ENCODE measurements at places on chromosomes 5 and 9.

GRCh38 chr5:148140846-148141245, 27.5 kb upstream of the SPINK14 start:
- DNase-seq, result no peak

- DNase-seq, result no peak
These were observed 17.9 kb upstream of the ZCCHC7 start for GRCh38 chr9:37102486-37102885.

DNA sequence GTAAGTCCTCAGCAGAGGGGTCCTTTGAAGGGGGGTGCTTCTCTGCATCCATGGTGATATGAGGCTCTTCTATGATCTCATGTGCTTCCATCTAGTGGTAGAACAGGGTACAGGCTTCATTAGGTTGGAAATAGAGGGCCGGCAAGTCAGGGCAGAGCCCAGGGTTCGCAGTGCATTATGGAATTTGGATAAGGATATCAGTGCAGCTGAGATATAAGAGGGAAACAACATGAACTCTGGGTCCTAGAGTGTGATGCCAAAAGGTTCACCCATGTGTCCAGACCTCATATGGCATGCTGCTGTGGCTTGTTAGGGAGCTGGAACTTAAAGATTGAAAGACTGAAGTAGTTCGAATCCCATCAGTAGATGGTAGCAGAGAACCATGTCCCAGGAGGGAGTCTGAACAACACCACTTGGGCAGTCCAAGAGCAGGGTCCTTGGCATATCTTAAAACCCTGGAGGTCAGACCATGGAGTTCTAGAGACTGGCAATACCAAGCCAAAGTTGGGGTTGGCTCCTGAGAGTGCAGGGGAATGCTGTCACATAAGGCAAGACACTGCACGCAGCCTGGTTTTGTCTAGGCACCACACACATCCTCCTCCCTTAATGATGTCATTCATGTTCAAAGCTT, 2.3 kb downstream of the FAM221B start:
- no peak for DNase-seq

- DNase-seq, result no peak
These were observed 126.9 kb downstream of the KCNIP1 start for GRCh38 chr5:170630711-170631141.

GRCh38 chr9:123044586-123044985, 11.1 kb downstream of the GPR21 start:
- no peak for DNase-seq

- no peak for DNase-seq
These were observed 129.5 kb downstream of the NIPBL start for GRCh38 chr5:37005946-37006540.

GRCh38 chr5:673831-674629, 19.1 kb downstream of the TPPP start:
- DNase-seq, result no peak

DNA sequence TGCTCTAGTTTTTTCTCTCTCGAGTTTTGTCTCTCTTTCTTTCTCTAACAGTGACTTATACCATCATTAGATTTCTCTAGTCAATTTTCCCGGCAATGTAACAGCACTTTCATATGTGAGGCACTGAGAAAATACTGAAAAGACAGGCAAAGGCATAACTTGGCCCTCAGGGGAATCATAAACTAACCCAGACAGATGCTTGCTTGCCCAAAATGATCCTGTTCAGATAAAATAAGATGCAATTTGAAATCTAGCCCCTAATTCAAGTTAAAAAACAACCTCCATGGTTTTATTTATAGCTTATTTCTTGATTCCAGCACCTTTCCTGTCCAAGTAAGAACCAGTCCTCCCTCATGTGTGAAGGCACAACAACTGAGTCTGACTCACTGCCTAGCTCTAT, 294.6 kb downstream of the GAS1 start:
- no peak for DNase-seq

DNA sequence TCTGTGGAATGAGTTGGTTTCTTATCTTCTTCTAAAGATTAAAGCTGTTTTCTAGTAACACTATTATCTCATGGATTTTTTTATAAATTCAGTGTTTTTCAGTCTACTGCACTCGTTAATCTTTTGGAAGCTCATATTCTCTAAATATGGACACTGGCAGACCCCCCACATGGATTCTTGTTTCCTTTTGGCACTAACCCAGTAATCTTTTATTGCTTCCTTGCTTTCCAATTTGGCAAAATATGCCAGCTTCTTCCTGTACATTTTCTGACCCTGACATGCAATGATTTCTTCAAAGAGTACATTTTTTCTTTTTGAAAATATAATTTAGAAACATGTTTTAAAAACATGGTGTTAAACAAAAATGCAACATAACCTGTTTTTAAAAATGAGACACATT, 474.2 kb upstream of the FTMT start:
- no peak for DNase-seq

GRCh38 chr9:93940951-93941350, 14.2 kb downstream of the BARX1 start:
- DNase-seq, result no peak

DNA sequence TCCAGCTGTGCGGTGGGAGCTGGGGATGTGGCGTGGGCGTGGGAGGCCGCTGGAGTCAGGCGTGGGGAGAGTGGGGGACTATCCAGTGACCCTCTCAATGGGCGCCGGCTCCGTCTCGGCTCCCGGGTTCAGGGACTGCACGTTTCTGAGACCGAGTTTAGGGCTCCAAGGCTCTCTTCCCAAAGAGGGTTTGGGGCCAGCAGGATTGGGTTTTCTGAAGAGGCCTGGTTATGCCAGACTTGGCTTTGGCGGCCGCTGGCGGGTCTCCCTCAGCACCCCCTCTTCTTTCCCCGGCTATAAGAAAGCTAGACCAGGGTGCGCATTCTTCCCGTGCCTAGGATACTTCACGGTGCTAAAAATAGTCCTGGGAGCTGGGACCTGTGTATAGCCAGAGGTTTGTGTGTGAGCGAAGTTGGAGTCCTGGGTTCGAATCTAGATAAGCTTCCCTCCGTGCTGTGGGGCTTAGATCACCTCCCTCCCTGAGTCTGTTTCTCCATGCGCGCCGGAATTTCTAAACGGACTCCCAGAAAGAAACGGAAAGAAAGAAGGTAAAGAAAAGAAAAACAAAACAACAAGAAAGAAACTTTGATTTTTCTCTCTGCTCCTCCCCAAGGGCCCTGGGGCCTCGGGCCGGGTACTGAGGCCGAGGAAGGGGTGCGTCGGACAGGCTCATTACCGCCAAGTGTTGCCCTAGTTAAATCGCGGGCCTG, 5.0 kb downstream of the HAND1 start:
- DNase-seq, result peak; percentile 87

DNA sequence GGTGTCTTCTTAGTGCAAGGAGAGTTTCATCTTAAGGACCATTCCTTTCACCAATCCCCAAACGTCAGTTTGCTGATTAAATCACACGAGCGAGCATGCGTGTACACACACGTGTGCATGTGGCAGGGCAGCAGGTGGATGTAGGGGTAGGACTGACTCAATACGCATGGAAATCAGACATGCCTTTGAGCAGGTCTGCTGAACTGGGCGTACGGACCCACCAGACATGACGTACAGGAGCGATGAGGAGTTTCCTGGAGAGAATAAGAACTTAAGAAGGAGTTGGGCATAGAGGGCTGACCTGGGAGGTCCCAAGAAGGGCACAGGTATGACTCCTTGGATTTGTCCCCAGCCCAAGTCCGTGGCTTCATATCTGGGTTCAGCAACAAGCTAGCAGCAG, 170.0 kb downstream of the FGF18 start:
- DNase-seq, result no peak

DNA sequence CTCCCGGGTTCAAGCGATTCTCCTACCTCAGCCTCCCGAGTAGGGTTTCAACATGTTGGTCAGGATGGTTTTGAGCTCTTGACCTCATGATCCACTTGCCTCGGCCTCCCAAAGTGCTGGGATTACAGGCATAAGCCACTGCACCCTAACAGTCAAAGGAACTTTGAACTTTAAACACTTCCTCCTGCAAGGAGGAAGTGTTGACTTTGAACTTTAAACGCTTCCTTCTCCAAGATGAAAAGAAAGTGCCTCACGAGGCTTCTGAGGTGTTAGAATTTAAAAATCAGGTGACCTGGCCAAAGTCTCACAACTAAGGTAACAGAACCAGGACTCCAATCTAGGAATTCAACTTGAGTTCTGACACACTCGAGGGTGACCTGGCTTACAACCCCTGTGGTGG, 150.9 kb downstream of the BRINP1 start:
- DNase-seq, result no peak

DNA sequence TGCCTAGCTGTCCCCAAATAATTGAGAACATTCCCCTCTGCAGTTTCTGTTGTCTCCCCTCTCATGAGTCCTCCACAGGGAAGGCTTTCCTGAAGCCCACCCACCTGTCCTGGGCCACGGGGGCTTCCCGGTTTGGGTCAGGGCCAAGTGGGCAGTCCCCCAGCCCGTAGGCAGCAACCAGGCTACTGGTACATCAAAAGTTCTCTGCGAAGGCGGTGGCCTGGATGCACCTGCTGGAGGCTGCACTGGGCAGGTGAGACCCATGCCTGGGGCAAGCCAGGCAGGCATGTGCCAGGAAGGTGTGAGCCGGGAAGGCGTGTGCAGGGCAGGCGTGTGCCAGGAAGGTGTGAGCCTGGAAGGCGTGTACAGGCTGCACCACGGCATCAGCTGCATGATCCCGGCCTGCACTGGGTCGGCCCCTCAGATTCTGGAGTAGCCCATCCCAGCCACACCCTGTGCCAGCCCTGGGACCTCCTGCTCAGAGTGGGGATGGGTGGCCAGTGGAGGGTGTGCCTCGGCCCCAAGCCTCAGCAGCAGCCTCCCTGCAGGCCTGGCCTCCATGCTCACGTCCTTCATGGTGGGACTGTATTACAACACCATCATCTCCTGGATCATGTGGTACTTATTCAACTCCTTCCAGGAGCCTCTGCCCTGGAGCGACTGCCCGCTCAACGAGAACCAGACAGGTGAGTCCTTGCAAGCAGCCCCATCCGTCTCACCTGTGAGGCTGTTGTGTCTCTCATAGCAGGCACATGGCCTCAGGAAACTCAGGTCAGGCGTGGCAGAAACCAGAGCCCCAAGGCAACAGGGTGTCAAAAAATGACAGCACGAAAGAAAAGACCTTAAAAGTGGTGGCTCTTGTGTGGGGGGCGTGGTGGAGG, 8.7 kb downstream of the SLC6A19 start:
- no peak for DNase-seq

- no peak for DNase-seq
These were observed 19.8 kb upstream of the IL33 start for GRCh38 chr9:6195714-6196360.

- peak; percentile 81 for DNase-seq
These were observed 46.3 kb downstream of the PTCD2 start for GRCh38 chr5:72366324-72366976.

- DNase-seq, result no peak
These were observed 394.9 kb downstream of the KIF4B start for GRCh38 chr5:155408465-155408864.

GRCh38 chr9:109652971-109653370, 127.0 kb upstream of the PALM2AKAP2 start:
- DNase-seq, result no peak

GRCh38 chr5:90809311-90810056, 250.9 kb downstream of the ADGRV1 start:
- DNase-seq, result no peak

GRCh38 chr9:110148384-110148783, 59.6 kb downstream of the C9orf152 start:
- no peak for DNase-seq

- peak; percentile 47 for DNase-seq
These were observed 449.5 kb downstream of the HINT1 start for GRCh38 chr5:130715541-130715940.

DNA sequence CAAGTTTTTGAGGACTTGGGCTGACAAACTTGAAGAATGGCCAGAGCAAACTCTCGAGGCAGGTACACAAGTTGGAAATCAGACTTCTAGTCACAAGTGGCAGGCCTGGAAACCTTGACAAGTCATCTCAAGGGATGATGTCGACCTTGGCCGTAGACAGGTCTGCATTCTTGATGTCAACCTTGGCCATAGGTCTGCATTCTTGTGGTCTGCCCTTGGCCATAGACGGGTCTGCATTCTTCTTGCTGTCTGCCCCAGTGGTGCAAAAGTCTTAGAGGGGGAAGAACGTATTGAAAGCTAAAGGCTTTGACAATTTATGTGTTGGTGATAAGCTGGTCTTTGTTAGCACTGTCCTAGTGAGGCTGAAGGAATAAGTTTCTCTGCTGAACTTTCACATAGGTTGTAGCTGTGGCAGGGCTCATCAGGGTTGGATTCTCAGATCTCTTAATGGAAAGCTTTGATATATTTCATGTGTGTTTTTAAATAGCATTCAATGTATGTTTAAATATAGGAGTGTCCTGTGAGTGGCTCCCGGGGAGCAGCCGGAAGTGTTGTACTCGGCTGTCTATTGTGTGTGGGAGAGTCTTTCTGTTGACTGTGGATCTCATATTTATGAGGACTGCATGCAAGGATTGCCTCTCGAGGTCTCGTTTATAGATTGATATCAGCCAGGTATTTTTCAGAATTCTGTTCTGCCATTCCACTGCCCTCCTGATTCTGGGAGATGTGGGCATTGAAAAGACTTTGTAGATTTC, 27.0 kb downstream of the SUB1 start:
- peak; percentile 90 for DNase-seq

DNA sequence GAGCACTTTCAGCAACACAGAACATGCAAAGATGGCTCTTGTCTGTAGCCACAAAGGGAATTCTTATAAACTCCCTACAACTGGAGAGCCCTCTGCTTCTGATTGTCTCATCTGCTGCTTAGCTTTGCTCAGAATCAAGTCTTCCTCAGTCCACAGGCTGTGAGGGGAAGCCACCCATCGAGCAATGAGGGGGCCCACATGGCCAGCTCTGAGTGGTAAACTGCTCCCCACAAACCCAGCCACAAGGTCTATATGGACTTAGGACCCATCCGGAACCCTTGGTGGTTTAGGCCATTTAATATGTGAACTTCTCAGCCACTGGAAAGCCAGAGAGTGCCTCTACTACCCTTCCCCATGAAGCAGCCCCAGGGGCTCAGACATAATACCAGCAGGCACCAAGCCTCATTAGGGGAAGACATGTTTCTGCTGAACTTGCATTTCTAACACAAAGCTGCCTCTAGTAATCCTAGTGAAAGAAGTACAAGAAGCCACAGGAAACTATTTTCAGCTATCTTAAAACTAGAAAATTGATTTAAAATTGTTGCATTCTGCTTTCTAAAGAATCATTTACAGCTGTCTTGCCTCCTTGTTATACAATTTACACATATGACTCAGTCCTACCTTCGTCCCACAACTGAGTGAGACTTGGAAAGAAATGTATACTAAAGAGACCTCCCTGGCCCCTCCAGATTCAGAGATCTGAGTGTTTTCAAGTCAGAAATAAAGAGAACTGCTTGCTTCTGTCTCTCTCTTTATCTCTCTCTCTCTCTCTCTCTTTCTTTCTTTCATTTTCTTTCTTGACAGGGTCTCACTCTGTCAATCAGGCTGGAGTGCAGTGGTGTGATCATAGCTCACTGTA, 90.2 kb downstream of the ESM1 start:
- DNase-seq, result no peak
